ENCODE measurements at places on chromosomes 7 and 10.

- no peak for DNase-seq
These were observed 120.1 kb upstream of the GNAI1 start for GRCh38 chr7:80014511-80014910.

DNA sequence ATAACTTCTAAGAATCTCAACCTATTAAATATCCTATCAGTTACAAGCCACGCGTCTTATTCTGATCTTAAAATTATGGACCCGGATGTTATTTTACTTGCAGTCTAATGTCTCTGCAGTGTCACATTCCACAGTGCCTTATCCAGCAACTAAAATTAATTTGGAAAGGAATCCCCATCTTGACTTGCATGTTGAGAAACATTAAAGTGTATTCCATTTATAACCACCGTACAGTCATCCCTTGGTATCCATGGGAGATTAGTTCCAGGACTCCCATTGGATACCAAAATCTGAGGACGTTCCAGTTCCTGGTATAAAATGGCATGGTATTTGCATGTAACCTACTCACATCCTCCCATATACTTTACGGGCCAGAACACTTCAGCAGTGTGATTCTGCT, 194.7 kb downstream of the ARHGAP21 start:
- DNase-seq = no peak

DNA sequence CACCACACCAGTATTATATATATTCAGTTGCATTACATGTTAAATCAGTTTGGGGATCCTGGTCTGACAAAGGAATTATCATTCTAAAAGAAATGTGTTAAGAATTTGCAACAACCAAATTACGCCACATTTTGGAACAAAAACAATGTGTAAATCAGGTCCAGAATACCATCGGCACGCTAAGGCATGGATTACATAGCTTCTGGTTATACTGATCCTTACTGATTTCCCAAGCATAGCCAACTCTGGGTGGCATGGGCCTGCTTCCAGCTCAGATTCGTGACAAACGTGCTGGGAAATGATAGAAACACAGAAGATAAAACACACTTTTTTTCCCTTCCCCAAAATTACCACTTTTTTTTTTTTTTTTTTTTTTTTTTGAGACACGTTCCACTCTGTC, 660.0 kb downstream of the SORCS1 start:
- DNase-seq = no peak

GRCh38 chr7:100516135-100516812, 22.7 kb upstream of the AGFG2 start:
- no peak for DNase-seq

DNA sequence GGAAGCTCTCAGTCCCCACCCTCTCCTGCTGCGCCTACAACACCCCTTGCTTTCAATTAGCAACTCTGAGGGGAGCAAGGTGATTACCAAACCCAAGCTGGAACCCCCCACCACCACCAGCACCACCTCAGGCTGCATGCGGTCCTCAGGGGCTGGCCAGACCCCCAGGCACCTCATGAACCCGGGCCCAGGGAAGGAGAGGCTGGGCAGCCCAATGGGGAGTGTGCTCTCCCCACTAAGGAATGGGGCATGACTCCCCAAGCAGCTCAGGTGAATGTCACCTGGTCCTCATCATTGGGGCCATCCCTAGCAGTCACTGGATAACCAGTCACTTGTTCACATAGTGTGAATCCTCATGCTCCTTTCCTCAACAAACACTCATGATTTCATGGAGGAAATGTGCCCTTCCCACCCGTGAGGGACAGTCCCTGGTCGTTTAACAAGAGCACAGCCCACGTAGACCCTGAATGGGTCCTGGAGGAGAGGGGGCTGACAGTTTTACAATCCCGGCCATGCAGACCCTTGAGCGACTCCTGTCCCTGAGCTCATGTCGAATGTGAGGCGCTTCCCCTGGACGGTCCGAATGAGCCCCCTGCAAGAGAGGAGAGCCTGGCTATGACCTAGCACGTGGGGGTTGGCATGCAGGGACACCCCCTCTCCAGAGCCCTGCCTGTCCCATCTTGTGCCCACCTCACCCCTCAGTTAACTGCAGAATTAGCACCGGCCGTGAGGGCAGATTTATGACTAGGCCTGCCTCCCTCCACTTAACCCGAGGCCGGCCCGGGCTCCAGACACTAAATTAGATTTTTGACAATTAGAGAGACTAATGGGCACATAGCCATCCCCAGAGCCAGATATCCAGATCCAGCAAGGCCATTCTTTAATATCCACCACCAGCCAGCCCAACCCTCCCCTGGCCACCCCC, 29.1 kb downstream of the POLL start:
- DNase-seq = no peak

DNA sequence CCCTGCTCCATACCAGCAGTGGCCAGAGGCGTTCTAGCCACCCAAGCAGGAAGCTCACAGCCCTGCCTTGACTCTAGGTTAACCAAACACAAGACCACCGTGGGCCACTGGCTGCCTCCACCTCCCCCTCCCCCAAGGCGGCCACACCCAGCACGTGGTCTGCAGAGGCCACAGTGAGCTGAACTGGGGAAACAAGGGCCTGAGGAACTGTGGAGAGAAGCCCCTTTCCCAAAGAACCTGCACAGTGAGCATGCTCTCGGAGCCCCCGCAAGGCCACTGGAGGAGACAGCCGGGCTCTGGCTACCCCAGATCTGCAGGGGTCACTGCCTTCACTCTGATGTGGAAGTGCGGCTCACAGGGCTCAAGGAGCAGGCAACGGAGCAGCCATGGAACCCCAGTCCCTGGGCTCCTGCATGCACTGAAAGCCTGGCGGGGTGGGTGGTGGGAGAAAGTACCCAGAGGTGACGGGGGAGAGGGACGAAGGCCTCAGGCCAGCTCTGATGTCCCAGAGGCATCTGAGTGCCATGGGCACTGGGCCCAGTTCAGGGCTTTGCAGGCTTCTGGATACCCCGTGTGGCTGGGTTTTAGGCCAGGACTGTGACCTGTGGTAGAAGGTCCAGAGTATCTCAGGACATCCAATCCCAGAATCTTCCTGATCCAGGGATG, 189.2 kb downstream of the EBF3 start:
- DNase-seq = no peak

- DNase-seq = no peak
These were observed 1020.6 kb downstream of the XPNPEP1 start for GRCh38 chr10:108902619-108903285.

- peak; percentile 11 for DNase-seq
These were observed 34.2 kb upstream of the LAMB1 start for GRCh38 chr7:108037140-108037539.

DNA sequence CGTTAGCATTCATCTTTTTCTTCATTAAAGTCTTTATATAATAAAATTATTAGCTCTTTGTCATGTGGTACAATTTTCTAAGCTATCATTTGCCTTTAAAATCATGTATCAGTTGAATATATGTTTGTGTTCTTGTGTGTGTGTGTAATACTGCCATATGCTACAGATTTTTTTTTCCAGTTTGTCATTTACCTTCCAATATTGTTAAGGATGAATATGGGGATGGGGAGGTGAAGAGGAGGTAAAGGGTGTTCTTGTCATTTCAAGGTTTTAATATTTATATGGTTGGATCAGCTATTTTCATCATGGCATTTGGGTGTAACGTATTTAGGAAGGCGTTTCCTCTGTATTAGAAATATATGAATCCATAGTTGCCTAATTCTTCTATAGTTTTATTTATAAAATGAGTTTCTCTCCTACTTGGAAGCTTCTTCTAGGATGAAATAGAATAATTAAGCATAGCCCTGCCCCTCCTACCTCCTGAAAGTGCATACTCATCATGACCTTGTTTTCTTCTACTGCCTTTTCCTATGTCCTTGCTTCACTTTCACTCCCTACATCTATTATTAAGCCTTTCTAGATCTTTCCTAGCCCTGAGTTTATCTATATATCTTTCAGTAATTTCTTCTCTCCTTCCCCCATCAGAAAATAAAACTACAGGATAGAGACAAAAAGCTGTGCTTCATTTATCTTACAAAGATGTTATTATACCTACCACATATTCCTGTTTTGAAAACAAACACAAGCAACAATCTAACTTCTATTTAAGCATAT, 25.1 kb downstream of the RAB18 start:
- no peak for DNase-seq

DNA sequence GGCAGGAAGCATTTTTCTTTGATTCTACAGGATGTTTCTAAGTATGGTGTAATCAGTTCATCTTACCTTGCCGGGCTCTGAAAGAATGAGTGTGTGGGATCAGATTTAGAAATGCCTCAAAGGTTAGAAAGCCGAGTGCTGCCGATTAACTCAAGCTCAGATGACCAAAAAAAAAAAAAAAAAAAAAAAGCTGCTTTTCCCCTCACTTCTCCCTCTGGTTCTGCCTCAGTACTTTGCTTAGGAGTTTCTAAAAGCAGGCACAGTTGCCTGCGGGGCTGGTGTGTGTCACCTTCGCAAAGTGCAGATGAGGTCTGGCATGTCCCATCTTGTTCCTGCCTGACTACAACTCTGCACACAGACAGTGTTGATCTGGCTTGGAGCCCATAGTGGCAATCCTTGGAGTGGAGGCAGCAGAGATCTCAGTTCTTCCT, 47.0 kb downstream of the KIAA1217 start:
- DNase-seq = no peak

- no peak for DNase-seq
These were observed 123.5 kb downstream of the AHR start for GRCh38 chr7:17421941-17422340.

DNA sequence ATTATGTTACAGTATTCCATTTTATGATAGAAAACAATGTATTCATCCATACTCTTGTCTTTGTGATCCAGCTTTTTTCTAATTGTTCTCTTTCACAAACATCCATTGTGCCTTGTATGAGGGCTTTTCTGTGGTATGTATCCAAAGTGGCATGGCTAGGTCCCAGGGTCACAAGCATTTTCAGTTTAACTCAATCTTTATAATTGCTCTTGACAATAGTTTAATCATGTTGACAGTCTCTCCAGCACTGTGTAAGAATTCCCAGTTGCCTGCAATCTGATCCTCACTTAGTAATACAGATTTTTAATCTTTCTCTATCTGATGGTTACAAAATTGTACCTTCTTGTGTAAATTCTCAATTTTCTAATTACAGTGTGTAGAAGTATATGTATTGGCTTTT, 533.4 kb downstream of the NEBL start:
- no peak for DNase-seq

- DNase-seq = no peak
These were observed 30.6 kb downstream of the RASGEF1A start for GRCh38 chr10:43236176-43236850.

- DNase-seq = no peak
These were observed 393.0 kb downstream of the MAGI2 start for GRCh38 chr7:79060498-79060897.

GRCh38 chr7:45193828-45194227, 36.2 kb downstream of the RAMP3 start:
- DNase-seq = no peak

GRCh38 chr7:115116773-115117715, 195.2 kb downstream of the MDFIC start:
- no peak for DNase-seq

DNA sequence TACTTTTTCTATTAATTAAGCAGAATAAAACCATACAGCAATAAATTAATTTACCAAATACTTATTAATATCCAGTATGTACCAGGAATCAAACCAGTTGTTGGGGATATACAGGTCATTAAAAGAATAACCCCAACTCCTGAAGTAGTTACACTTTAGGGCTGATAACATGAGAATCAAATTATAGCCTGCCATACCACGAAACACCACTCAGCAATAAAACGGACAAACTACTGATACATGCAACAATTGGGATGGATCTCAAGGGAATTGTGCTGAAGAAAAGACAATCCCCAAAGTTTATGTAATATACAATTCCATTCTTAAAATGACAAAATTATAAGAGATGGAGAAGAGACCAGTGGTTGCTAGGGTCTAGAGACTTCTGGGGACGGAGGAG, 22.7 kb downstream of the MCMBP start:
- no peak for DNase-seq

- no peak for DNase-seq
These were observed 70.9 kb downstream of the MBL2 start for GRCh38 chr10:52701647-52702046.

DNA sequence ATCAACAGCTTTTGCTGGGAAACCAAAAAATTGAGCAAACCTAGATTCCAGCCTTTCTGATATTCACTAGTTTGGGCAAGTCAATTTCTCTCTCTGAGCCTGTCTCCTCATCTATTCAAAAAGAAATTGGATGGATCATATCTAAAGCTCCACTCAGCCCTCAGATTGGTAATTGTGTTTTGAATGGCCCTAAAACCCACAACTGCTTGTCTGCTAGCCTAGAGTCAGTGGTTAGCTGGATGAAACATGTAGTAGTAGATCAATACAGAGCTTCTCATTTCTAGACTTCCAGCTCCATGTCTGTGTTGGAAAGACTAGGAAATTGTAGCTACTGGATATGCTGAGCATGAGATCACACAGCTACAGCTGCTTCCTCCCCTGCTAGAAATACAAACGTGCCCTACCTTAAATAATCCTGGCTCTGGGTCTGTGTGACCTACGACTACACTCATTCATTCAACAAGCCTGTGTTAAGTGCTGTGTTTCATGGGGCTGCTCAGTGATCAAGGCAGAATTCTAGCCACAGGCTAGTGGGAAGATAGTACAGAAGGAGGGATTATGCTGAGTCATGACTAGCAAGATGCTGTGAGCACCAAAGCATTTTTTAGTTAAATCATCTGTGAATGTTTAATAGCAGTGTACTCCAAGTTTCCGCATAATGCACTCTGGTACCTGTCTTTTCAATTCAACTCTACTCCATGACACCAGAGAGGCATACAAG, 15.7 kb downstream of the DNTT start:
- no peak for DNase-seq

DNA sequence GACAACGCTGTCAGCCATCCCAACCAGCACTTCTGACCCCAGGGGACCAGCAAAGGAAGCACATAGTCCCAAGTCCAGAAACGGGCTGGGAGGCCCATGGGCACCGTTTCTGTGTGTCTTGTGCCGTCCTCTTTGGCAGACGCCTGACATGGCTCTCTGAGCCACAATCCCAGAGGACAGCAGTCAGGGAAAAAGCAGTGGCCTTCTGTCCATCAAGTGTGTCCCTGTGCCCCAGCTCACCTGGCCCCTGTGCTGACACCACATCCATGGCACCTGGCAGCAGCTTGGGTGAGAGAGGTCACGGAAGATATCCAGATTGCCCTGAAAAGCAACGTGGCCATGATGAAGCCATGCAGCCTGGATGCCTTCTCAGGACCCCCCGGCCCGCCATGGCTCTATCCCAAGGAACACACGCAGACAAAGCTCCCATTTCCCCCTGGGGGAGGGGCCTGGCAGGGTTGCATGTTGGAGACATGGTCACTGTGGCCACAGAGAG, 38.1 kb upstream of the ANTXRL start:
- no peak for DNase-seq

Data from NCI-H1417 (cell line).